ENCODE measurements at places on chromosomes 2 and 18. TPM values are rescaled to one million over a fixed set of nuclear protein-coding genes. Genes with fewer than 3 reads are reported as not detected.

DNA sequence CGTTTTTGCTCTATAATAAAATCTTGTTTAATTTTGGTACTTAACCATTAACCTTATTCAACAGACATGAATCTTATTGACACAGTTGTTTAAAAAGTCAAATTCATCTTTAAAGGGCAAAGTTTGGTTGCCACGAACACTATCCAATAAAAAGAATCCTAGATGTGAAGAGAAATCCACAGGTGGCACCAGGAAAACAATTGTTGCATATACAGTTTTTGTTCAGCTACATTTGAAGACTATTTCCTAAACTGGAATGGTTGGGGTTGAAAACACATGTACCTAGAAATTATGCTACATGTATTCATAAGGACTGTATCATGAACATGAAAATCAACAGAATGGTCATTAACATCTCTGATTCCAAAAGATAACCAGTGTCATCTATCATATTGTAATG, 71.1 kb upstream of the GULP1 start:
- H3K27me3 ChIP-seq: no peaks in the 10 kb centered on the region
- DNase-seq: no peak
- H3K36me3 ChIP-seq: no peaks in the 10 kb centered on the region
- H3K4me3 ChIP-seq: no peak overlapping the region
- no peaks in the 10 kb centered on the region for H3K4me1 ChIP-seq

GRCh38 chr2:237896507-237896892, 37.1 kb downstream of the RAMP1 start:
- H3K4me3 ChIP-seq: no peak overlapping the region
- no peak overlapping the region for H3K27ac ChIP-seq
- no peak for DNase-seq

DNA sequence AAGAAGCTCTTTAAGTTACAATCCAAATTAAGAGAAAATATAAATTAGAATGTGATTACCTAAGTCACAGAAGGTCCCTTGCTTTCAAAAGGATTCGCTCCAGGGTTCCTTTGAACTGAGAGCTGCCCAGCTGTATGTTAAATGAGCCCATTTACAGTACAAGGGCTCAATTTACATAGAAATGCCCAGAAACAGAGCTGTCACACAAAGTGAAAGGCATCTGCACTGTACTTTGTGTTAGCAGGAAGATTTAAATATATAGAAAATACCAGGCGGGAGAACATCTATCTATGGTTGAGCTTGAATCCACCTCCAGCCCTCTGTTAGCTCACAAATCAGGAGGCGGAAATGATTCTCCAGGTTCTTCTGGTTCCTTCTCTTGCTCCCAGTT, 272.9 kb downstream of the PAX3 start:
- H3K36me3 ChIP-seq: no peaks in the 10 kb centered on the region
- H3K27ac ChIP-seq: peak overlapping the region; percentile 46
- no peaks in the 10 kb centered on the region for H3K27me3 ChIP-seq

DNA sequence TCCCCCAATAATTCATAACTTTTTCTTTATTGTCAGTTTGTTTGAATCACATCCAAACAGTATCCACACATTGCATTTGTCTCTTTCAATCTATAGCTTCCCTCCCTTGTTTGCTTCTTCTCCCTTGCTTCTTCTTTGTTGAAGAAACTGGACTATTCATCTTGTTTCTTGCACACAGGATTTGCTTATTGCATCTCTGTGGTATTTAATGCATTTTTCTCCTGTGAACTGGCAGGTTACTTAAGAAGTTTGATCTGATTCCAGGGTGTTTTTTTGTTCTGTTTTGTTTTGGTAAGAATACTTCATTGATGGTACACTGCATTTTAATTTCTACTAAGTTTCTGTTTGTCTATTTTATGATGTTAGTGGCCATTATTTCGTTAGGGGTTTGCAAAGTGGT, 166.8 kb downstream of the CAMKMT start:
- no peaks in the 10 kb centered on the region for H3K27me3 ChIP-seq
- H3K4me3 ChIP-seq: no peak overlapping the region
- no peak for DNase-seq
- H3K36me3 ChIP-seq: no peaks in the 10 kb centered on the region

GRCh38 chr18:7457262-7457661, 109.9 kb upstream of the PTPRM start:
- H3K36me3 ChIP-seq: no peaks in the 10 kb centered on the region
- H3K4me1 ChIP-seq: peaks cover 26% of the 10 kb centered on the region
- H3K27me3 ChIP-seq: no peaks in the 10 kb centered on the region
- no peak overlapping the region for H3K4me3 ChIP-seq

DNA sequence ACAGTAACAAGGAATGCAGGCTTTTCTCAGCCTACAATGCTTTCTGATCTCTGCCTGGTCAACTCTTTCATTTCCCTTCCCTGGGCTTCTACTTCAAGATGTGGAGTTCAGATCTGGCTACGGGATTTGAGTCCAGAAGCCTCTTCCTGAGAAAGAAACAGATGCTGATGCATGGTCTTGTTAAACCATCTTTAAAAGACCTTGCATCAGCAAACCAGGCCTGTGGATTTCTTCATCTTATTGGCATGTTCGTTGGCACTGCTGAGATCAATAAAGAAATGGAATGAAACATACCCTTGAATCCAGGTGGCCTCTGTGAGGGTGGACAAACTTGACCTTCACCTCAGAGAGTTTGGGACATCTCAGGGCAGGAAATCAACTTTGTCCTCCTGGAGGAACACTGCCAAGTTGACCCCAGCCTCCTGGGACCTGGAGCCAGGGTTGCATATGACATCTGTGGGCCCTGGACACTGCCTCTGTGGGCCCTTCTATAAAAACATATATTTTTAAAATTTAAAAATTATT, 21.4 kb downstream of the IGFBP2 start:
- no peak for DNase-seq
- H3K4me3 ChIP-seq: no peak overlapping the region
- H3K27ac ChIP-seq: no peak overlapping the region
- H3K27me3 ChIP-seq: no peaks in the 10 kb centered on the region

GRCh38 chr2:96305979-96306308, 598 bp upstream of the SNRNP200 start:
- H3K4me1 ChIP-seq: peaks cover 16% of the 10 kb centered on the region
- H3K4me3 ChIP-seq: peak overlapping the region; percentile 94
- H3K27ac ChIP-seq: no peak overlapping the region
- no peak for DNase-seq
- H3K36me3 ChIP-seq: peaks cover 19% of the 10 kb centered on the region

DNA sequence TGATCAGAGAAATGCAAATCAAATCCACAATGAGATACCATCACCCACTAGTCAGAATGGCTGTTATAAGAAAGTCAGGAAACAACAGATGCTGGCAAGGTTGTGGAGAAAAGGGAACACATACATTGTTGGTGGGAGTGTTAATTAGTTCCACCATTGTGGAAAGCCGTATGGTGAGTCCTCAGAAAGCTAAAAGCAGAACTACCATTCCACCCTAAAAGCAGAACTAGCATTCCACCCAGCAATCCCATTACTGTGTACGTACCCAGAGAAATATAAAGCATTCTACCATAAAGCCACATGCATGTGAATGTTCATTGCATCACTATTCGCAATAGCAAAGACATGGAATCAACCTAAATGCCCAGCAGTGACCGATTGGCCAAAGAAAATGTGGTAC, 60.7 kb downstream of the ANKRD62 start:
- no peak for DNase-seq
- no peak overlapping the region for H3K4me3 ChIP-seq
- H3K4me1 ChIP-seq: no peaks in the 10 kb centered on the region
- H3K27me3 ChIP-seq: no peaks in the 10 kb centered on the region

GRCh38 chr18:33123862-33124518, 316.5 kb downstream of the CCDC178 start:
- no peak overlapping the region for H3K27ac ChIP-seq
- H3K4me3 ChIP-seq: no peak overlapping the region
- H3K4me1 ChIP-seq: no peaks in the 10 kb centered on the region
- H3K36me3 ChIP-seq: no peaks in the 10 kb centered on the region
- H3K27me3 ChIP-seq: no peaks in the 10 kb centered on the region

DNA sequence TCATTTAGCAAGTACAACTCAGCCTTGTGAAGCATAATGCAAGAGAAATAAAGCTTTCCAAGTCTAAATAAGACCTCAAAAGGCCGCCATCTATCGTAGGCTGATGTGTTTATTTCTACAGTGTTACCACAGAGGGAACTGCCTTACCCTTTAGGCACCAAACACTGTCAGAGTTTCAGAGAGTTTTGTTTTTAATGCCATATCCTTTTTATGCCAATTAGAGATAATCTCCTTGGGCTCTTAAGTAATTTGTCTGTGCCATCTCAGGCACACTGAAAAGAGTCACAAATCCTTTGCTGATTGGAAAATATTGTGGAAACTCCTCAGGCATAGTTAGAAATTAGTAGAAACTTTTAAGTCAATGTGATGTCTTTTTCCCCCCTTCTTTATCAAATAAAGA, 797.1 kb downstream of the SLC4A3 start:
- H3K36me3 ChIP-seq: no peaks in the 10 kb centered on the region
- no peak for DNase-seq
- no peaks in the 10 kb centered on the region for H3K27me3 ChIP-seq
- H3K27ac ChIP-seq: no peak overlapping the region
- no peak overlapping the region for H3K4me3 ChIP-seq

- no peak overlapping the region for H3K4me3 ChIP-seq
- H3K4me1 ChIP-seq: no peaks in the 10 kb centered on the region
- H3K27ac ChIP-seq: no peak overlapping the region
- H3K27me3 ChIP-seq: no peaks in the 10 kb centered on the region
- DNase-seq: peak; percentile 85
Observed at GRCh38 chr2:203814661-203815540, 52.7 kb upstream of the CTLA4 start.

DNA sequence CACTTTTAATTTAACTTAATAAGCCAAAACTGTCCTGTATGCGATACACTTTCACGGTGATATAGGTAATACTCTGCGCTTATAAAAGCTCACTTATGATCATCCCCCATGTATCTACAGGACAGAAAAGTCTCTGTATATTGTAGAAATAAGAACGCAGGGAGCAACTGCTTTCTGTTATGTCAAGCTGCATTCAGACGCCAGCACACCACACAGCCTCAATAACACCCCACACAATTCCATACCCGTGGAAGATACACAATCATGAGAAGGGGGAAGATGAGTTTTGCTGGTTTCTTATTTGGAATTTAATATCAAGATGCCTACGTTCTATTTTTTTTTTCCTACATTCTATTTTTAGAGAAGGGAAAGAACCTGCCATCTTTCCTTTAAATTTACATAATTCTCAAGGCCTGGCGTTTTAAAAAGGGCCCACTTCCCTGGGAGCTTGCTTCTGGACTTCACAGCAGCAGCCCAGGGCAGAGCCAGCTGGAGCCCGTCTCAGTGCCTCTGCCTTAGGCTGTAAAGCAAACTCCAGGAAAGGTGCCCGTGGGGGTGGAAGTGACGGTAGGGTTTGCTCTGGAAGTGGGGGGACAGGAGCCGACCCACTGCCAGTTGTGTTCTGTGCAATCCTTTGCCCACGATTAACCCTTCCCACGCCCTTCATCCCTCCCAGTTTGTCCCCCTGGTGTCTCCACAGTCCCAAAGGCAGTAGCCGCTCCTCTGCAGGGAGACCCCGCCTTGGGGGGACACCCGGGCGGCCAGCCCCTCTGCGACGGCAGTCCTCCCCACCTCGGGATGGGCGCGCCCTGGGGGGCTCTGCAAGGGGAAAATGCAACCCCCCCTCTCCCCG, 5.3 kb downstream of the PTGR3 start:
- H3K4me1 ChIP-seq: peaks cover 23% of the 10 kb centered on the region
- no peak for DNase-seq
- peaks cover 79% of the 10 kb centered on the region for H3K27me3 ChIP-seq
- H3K27ac ChIP-seq: no peak overlapping the region
- peak overlapping the region; percentile 28 for H3K4me3 ChIP-seq
- no peaks in the 10 kb centered on the region for H3K36me3 ChIP-seq

GRCh38 chr2:239275044-239275685, 125.7 kb downstream of the HDAC4 start:
- no peaks in the 10 kb centered on the region for H3K36me3 ChIP-seq
- no peaks in the 10 kb centered on the region for H3K27me3 ChIP-seq
- peaks cover 25% of the 10 kb centered on the region for H3K4me1 ChIP-seq
- peak overlapping the region; percentile 30 for H3K27ac ChIP-seq

GRCh38 chr2:28349546-28350165, 43.0 kb upstream of the FOSL2 start:
- no peaks in the 10 kb centered on the region for H3K27me3 ChIP-seq
- DNase-seq: no peak
- H3K4me3 ChIP-seq: no peak overlapping the region
- peaks cover 19% of the 10 kb centered on the region for H3K4me1 ChIP-seq
- no peaks in the 10 kb centered on the region for H3K36me3 ChIP-seq

DNA sequence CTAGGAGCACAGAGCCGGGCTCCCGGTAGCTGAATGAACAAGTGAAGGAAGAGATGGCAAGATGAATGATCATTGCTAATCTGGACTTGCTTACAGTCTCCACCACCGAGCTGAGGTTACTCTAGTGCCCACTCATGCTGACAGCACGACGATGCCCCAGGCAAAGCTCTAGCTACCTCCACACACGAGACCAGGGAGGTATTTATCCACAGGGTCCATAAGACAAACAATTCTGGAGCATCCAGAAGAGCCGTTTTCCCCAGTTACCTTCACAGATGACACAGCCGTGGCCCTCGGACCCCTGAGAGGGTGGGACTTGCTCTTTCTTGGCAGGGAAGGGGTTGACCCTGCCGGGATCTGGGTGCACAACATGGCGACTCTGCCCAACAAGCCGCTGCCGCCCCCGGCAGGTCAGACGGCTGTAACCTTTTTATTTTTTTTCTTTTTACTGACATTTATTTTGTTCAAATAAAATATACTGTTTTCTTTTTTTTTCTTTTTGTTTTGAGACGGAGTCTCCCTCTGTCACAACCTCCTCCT, 120.3 kb downstream of the PXDN start:
- H3K4me1 ChIP-seq: peaks cover 18% of the 10 kb centered on the region
- no peaks in the 10 kb centered on the region for H3K36me3 ChIP-seq
- DNase-seq: no peak
- no peak overlapping the region for H3K27ac ChIP-seq
- H3K4me3 ChIP-seq: no peak overlapping the region

The CCL20 gene
- total RNA-seq: not detected

The C1QL2 gene
- total RNA-seq: not detected

The SERPINB5 gene
- not detected for total RNA-seq

The SPATA3 gene
- total RNA-seq: not detected

The TRIM43 gene
- total RNA-seq: not detected

The NCK2 gene
- total RNA-seq: 32.8 TPM

The SLC19A3 gene
- total RNA-seq: 0.96 TPM

The FOSL2 gene
- total RNA-seq: 1.3 TPM

The METAP1D gene
- total RNA-seq: 8.2 TPM

The RBKS gene
- 8.5 TPM for total RNA-seq

The CARF gene
- total RNA-seq: 30.9 TPM

The ANKRD53 gene
- not detected for total RNA-seq

The MAP3K19 gene
- not detected for total RNA-seq

The KIAA2012 gene
- not detected for total RNA-seq

The FAM237A gene
- not detected for total RNA-seq

Data from neural progenitor cell (in vitro differentiated cells).